Activated CD4-positive, alpha-beta T cell treated with anti-CD3 and anti-CD28 coated beads, Interleukin-2, amount 50 U/mL, for 48 hours (primary cell): ENCODE measurements at places on chromosomes 16 and 17.

DNA sequence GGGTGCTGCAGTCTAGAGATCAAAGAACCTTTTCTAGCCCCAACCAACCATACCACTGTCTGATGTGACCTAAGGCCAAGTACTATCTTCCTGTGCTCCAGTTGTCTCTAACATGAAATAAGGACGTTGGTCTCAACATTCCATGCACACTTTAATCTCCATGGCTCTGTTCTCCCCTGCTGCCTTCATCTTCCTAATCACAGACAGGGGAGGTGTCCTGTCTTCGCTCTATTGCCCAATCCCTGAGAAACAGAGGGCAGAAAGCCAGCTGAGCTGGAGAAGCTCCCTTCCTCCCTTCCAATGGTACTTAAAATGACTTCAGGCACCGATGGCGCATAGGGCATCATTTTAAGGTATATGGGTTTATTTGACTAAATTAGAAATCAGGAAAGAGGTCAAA lies 148.9 kb upstream of the GNAO1 start:
- DNase-seq, result no peak

DNA sequence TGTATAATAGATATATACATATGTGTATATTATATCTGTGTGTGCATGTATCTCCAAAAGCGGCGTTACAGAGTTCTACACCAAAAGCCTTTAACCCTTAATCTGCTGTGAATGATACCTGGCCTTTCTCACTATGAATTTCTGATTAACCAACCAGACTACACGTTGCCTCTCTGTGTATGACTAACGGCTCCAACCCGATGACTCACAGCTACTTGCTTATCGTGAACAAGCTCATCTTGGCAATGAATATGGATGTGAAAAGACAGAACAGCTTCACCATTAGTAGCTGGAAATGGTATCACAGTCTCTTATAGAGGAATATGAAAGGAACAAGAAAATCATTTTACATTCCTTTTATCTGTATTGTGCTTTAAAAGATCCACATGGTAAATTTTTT lies 23.8 kb upstream of the ARHGAP44 start:
- DNase-seq, result no peak

DNA sequence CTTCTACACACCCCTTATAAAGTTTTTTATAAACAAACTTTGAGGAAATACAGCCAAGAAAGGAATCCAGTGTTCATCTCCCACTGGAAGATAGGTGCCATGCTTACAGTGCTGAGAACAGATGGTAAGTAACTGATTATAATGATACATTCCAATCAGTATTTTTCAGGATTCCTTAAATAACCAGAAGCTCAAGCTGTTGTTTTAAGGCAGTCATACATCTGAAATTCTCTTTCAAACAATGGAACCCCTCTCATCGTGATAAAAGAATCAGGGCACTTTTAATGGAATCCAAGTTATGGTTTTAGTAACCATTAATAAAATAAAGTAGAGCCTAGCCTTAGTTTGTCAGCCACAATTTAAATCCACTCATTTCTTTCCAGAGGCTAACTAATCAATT lies 56.1 kb upstream of the STAC2 start:
- DNase-seq, result no peak

GRCh38 chr17:4938069-4938491 lies 1.8 kb downstream of the SLC25A11 start:
- DNase-seq, result no peak

GRCh38 chr17:55814377-55814776 lies 63.5 kb downstream of the PCTP start:
- DNase-seq, result no peak

GRCh38 chr17:47686276-47686635 lies 7.7 kb upstream of the TBKBP1 start:
- DNase-seq, result no peak

- no peak for DNase-seq
Measured at GRCh38 chr17:28500712-28501379, 5.3 kb upstream of the FOXN1 start.

DNA sequence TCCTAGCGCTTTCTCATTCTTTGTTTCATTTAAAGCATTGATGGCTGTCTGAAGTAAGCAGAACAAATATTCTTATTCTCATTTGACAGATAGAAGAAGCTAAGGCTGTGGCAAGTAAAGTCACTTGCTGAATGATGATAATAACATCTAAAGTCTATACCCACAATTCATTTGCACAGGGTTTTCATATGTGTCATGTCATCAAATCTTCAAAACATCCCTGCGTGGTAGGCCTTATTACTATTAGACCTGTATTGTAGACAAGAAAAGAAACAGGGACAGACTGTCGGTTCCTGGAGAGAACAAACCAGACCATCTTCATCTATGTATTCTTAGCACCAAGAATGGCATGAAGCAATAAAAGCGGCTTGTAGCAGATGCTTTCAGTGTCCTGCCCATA lies 85.9 kb downstream of the ASIC2 start:
- no peak for DNase-seq

DNA sequence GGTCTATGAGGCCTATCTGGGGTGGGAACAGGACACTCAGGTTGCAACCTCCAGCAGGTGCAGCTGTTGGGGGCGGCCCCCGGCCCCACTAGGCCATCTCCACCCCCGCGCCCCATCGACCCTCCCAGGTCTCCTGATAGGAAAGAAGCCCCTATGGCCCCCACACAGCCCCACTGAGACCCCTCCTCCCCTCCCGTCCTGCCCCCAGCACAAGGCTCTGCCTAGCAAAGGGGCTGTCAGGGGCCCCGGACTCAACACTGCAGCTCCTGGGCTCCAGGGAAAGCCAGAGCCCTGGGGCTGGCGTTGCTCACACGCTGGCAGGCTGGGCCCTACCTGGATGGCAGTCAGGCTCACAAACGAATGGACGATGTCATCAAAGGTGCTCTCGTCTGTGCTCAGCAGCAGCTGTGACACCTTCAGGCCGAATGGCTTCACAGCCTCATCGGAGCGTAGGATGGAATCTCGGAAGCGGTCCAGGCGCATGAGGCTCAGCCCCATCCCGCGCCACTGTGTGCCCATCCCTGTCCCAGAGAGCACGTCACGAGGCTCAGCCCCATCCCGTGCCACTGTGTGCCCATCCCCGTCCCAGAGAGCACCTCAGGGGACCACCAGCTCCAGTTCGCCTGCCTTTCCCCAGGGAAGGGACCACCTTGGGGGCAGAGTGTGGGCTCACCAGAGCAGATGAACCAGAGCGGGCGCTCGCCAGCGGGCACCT lies 7.3 kb downstream of the FASN start:
- no peak for DNase-seq

DNA sequence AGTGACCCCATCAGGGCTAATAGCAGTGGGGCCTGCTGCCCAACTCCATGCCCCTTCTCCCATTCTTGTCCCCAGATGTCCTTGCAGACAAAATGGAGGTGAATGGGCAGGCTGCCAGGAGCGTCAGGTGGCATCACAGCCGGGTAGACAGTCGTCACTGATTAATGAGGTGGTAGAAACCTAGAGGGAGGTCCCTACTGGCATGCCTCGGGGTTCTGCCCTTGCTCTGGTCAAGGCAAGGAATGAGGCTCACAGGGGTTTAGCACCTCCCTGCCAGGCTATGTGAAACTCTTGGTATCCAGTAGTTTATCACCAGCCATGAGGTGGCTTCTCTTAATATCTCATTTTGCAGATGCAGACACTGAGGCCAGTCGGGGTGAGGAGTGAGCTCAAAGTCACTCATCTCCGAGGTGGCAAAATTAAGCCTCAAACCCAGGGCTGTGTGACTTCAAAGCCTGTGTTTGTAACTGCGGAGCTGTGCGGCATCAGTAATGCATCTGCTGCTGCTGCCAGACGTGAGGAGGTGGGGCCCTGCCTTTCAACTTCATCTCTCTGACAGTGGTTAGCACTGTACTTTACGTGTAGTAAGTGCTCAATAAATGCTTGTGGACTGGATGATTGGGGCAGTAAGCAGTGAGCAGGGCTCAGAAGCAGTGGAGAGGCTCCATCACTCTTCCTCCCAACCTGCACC lies 21.3 kb downstream of the RAI1 start:
- no peak for DNase-seq

DNA sequence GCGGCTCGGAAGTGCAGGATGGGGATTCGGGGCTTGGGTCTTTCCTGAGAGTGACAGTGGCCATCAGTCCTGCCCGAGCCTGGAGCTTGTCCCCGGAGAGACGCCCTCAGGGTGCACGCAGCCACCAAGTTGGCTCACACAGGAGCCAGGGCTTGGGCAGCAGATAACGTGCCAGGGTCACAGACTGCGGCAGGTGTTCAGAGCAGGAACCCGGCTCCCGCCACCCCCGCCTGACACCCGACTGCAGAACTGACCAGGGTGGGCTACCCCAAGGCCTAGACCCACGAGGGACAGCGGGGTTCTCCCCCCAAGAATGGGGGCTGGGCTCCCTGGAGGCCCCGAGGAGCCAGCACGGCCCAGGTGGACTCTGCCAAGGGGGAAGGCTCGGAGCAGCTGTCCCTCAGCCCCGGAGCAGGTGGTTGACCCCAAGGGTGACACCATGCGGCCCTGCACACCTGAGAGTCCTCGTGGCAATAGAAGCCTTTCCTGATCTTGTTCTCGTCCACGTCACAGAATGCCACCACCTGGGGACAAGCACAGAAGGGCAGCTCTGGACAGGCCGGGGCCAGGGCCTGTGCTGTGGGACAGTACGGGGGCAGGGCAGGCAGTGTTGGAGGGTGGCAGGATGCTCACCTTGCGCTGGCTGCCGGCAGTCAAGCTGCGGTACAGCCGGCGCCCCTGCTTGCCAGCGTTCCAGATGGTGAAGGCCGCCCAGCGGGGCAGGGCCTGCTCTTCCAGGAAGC lies 117.1 kb upstream of the ZNF750 start:
- DNase-seq, result no peak

- DNase-seq, result no peak
Measured at GRCh38 chr16:64074706-64075105, 1047.2 kb downstream of the CDH11 start.

- DNase-seq, result no peak
Measured at GRCh38 chr16:72444696-72445095, 272.7 kb upstream of the PMFBP1 start.

- no peak for DNase-seq
Measured at GRCh38 chr17:32871746-32872145, 5.2 kb downstream of the MYO1D start.

DNA sequence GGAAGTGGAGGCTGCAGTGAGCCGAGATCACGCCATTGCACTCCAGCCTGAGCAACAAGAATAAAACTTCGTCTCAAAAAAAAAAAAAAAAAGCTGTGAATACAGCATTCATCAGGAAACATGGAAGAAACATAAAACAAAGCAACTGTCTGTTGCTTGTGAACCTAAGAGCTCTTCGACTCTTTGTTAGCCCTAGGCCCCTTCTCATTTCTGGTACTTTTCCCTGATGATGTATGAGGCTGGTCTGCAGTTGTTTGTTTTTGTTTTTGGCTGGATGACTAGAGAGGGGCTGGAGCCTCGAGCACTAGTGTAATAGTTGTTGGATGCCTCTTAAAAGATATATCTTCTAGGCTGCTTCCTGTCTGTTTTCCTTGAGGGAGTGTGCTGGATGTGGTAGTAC lies 113.5 kb downstream of the MAP2K6 start:
- DNase-seq, result no peak

DNA sequence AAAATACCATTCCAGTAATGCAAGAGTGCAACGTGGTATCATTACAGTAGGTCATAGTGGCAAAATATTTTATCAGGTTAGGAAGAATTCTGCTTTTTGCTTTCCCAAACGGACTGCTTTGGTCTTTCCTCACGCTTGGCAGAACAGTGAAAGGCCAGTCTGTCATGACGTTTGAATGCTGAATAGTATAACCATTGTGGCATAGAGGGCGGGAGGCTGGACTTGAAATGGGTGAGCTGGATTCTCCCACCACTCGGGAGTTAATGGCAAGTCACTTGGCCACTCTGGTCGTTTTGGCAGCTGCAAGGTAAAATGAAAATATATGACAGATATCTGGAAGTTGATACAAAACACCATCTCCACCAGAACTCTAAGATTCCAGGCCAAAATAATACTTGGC lies 391.2 kb downstream of the MAF start:
- DNase-seq, result no peak

DNA sequence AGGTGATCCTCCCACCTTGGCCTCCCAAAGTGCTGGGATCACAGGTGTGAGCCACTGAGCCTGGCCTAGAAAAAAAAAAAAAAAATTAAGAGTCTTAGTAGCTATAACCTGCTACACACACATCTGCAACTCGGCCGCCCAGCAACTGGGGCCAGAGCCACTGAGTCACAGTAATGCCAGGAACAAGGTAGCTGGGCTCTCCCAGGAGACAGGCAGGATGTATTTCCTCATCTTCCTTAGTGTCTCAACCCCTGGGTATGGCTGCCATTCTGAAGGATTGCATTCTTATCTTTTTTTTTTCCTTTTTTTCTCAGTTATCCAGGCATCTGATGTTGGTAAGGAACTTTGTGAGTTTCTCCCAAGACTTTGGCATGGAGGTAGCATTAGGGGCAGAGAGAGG lies 7.1 kb upstream of the PSMD3 start:
- no peak for DNase-seq

DNA sequence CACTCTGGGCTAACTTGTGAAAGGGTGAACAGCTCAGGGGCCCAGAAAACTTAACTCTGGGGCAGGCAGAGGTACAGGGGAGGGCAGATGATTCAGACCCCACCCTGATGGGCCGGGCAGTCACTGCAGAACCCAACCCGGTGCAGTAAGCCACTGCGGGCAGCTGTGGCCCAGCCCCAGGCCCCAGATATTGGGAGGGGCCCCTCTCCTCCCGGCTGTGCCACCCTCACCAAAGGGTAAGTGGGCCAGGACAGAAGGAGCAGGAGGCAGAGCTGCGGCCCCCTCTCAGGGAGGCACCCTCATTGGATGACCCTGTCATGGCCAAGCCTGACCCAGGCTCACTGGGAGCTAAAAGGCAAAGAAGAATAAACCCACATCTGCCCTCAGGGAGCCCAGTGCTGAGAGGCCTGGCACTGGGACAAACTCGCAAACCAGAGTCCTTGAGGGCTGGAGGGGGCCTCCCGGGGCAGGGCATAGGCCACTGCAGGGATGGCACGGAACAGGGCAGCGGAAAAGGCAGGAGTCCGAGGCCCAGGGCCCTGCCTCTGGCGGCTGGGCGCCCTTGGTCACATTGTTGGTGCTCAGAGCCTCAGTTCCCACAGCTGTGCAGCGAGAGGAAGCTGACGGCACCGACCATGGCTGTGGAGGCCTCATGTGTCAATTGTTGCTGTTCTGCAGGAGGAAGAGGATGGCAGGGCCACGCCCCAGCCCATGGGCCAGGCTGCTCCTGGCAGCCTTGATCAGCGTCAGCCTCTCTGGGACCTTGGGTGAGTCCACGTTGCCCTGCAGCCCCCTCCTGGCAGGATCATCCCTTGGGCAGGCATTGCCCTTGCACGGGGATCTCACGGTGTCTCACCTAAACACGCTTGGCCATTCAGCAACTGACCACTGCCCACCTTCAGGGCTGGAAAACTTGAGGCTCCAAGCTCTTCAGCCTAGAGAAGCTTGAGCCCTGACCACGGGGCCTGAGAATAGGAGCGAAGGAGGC lies 3.1 kb downstream of the ITGB4 start:
- no peak for DNase-seq
